ENCODE measurements at places on chromosomes 11 and 22.

GRCh38 chr11:119882316-119882715 lies 153.3 kb upstream of the NECTIN1 start:
- no peak for DNase-seq

- no peak for DNase-seq
Observed at GRCh38 chr11:11407065-11407762, 54.2 kb upstream of the CSNK2A3 start.

GRCh38 chr11:73308961-73309919 lies 1.2 kb downstream of the ARHGEF17 start:
- DNase-seq = no peak

GRCh38 chr11:69007975-69008381 lies 5.1 kb downstream of the MRGPRF start:
- no peak for DNase-seq

DNA sequence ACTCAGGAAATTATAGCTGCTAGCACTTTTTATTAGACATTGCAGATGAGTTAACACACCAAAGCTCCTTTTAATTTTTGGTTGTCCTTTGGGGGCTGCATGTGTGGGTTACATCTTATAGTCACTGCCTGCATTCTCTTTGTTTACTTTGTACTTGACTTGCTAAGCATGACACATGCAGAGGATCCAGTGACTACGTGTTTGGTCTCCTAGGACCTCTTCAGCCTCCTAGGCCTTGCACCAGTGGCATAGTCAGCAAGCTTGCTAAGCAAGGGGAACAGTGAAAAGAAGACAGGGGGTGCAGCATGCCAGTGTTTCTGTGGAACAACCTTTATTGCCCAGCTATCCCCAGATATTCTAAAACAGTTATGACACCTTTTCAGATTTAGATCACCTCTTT lies 108.2 kb downstream of the PAX6 start:
- DNase-seq = no peak

DNA sequence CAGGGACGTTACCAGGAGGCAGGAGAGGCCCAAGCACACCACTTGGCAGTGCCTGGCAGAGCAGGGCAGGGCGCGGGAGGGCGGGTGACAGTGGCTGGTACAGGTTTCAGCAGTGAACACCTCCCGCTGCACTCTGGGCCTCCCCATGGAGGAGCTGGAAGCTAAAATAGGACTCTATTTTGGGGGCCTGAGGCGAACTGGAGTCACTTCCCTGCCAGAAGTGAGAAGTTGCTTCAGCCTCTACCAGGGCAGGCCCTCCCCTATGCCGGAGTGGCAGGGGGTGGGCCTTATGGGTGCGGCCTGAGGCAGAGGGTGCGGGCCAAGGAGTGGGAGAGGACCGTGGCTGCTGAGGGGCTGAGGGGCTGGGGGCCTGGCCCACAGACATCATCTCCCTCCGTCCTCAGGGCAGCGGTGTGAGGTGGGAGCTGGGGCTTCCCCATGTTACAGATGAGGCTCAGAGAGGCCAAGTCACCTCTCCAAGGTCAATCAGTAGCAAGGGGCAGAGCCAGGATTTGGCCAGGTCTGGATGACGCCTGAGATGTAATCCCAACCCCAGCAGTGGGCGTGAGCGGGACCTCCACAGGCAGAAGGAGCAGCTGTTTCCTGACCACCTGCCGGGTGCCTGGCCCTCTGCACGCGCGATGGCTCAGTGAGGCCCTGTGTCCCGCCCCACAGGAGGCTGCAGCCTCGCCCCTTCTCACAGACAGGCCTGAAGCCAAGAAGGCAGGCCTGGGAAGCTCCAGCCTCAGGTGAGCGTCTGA lies 39.3 kb downstream of the KCNJ4 start:
- no peak for DNase-seq

DNA sequence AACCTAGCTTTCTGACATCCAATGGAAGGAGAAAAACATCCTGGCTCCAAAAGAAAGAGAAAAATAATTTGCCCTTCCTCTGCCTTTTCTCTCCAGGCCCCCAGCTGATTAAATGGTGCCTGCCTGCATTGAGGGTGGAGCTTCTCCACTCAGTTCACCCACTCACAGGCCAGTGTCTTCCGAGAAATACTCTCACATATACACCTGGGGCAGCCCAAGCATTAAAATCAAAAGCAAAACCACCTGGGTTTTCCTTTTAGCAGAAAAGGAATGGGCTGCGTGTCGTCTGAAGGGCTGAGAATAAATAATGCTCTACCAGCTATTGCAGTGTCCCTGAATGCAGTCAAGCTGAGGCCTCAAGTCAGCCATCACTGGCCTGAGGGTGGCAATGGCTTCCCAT lies 1143.8 kb upstream of the TENM4 start:
- no peak for DNase-seq

DNA sequence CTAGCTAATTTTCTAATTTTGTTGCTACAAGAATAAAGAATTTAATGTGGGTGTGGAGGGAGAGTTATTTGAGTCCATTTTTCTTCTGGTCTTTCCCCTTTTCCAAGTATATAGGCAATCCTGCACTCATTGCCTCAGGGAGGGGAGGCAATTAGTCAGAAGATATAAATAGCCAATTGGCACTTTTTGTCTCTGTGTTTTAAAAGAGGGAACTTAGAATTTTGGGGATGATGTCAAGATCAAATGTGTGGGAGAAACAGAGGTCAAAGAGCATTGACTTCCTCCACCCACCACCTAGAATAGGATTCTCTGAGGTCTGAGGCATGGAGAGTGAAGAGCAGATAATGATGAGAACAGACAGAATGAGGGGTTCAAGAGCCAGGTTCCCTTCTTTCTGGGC lies 120.3 kb upstream of the ZC3H12C start:
- DNase-seq = no peak

DNA sequence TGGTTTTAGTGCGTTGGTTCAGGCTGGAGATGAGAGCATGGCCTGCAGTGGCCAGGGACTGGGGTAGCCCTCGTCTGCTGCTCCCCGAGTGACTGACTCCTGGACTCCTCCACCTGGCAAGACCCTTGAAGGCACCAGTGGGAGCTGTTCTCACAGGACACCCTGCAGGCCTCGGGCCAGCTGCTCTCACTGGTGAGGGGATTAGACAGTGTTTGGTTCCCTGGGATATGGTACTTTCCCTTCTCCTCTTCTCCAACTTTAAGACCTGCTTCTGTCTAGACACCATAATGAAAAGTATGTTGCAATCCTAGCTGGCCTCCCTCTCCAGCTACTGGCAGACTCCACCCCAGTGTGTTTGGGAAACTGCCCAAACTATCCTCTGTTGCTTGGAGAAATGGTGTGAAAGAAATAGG lies 168.8 kb upstream of the CADM1 start:
- no peak for DNase-seq

DNA sequence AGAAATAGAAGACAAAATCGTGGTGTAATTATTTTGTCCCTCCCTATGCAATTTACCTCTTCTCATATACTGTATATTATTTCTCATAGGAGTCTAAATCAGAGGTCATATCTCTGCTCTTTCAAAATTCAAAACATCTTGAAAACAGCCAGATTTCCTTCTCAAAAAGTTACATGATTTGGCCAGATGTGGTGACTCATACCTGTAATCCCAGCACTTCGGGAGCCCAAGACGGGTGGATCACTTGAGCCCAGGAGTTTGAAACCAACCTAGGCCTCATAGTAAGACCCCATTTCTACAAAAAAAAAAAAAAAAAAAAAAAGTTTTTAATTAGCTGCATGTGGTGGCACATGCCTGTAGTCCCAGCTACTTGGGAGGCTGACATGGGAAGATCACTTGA lies 29.0 kb upstream of the DNAJB7 start:
- DNase-seq = no peak

- DNase-seq = no peak
Observed at GRCh38 chr11:10868352-10868751, 10.5 kb upstream of the ZBED5 start.

DNA sequence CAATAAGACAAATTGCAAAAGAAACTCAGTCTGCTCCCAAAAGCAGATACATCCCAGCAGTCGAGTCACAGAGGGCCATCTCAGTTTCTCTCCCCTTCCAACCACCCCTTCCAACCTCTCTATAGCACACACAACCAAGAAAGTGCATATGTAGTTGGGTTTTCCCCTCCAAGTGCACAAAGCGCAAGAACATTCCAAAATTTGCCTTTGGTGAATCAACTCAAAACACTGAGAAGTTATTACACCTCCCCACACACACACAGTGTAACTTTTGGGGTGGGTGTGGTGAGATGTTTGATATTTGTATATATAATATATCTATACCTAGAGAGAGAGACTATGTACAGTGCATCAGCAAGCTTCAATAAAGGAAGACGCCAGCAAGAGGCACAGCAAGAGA lies 10.2 kb upstream of the SCN4B start:
- DNase-seq = no peak

DNA sequence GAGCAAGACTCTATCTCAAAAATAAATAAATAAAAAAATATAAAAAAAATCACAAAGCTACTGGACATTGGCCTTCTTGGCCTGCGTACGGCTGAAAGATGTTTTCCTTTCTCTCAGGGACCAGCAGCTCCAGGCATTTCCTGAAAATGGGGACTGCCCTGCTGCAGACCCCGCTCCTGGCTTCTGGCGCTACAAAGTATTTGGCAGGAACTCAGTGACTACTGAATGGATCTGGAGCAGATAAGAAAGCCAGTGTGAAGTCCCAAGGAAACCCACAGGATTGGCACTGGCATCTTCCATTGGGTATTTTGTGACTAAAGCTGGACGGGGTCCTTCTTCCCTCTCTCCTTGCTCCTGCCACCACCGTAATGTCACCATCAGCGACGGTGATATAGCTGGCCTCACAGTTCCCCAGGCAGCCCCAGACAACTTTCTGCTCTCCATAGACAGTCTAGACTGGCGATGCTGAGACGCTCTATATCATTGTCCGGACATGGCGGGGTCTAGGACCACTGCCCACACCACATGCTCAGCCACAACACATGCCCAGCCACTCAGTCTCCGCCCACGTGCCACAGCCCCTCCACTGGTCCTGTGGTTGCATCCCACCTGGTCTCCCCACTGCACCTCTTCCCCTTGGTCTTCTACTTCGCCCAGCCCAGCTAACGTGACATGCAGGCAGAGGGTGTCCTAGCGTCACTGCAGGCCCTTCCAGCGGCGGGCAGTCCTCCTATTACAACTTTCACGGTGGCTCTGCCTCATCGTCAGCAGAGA lies 22.7 kb upstream of the YPEL1 start:
- DNase-seq = no peak

DNA sequence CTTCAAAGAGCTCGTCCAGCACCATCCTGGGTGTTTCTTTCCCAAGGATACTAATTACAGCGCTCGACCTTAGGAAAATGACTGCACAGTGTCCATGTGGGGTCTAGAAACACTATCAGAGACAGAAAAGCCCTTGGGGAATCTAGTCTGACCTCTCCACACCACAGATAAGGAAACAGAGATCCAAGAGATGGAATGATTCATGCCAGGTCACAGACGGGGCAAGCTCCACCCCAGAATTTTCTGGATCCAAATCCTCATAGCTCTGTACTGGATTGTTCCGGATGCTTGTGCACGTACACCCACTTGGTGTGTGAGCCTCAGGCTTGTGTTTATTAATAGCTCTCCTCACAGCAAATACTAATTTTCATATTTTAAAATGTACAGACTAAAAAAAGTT lies 11.3 kb downstream of the ABTB2 start:
- DNase-seq = no peak

- DNase-seq = peak; percentile 31
Observed at GRCh38 chr22:46561435-46561905, 24.1 kb upstream of the CELSR1 start.

GRCh38 chr11:126341760-126342161 lies 13.7 kb upstream of the ST3GAL4 start:
- DNase-seq = no peak

DNA sequence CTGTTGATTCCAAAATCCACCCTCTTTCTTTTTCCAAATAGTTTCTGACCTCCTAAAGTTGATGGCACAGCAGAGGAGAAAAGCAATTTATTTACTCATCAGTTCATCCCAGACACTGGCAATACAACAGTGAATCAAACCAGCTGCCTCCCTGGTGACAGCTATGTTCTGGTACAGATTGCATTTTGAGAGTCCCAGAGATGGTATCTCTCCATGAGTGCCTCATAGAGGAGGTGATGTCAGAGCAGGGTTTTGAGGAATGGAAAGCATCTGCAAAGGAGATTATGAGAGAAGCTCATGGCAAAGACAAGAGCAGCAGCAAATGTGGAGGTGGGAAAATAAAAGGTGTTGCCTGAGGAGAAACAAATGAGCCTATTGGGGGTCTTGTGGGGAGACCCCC lies 377.2 kb downstream of the MN1 start:
- no peak for DNase-seq

- no peak for DNase-seq
Observed at GRCh38 chr11:121936781-121937447, 179.1 kb downstream of the BLID start.

GRCh38 chr22:45229181-45229580 lies 11.5 kb downstream of the KIAA0930 start:
- DNase-seq = no peak

DNA sequence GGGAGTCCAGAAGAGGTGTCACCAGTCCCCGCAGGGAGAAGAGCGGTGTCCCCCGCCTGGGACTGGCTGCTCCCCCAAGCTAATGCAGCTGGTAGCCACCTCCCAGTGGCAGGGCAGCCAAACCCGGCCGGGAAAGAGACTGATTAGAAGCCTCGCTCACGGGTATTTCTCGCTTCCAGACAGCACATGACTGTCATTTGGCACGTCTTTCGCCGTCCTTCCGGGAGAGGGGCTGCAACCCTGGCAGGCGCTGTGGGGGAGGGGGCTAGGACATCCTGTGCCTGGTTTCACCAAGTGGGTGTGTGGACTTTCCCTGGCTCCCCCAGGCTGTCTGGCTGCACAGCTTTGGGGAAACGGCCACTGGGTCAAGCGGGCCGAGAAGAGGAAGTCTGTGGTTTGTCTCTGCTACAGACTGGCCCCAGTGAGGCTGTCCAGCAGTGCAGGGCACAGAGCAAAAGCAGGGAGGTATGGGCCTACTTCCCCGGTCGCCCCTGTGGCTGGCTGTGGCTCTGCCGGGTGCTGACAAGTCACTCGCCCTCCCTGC lies 3.8 kb downstream of the CD81 start:
- no peak for DNase-seq

DNA sequence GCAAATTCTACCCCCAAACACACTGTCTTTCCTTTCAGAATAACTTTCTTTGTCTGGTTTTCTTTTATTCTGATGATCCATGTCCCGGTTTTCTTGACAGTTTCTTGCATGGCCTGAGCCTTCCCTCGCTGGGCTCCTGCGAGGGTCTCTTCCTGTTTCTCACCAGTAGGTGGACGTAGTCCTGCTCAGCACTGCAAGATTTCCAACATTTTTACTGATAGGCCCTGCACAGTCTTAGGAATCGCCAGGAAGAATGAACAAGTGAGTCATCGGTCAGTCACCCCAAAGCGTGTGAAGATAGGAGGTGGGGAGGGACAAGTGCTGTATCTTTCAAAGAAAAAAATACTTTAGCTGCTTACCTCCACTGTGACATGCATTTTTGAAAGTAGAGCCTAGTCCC lies 16.9 kb upstream of the KIRREL3 start:
- no peak for DNase-seq

Measured in stimulated activated naive CD8-positive, alpha-beta T cell treated with anti-CD3 and anti-CD28 coated beads, Interleukin-15, Interleukin-2, amounts not matched to agents 100 U/mL and 50 U/mL, for 24 hours (primary cell).